ENCODE measurements at places on chromosomes 1 and 21.

- DNase-seq: no peak
Observed at GRCh38 chr1:63874278-63874880, 100.6 kb downstream of the ROR1 start.

DNA sequence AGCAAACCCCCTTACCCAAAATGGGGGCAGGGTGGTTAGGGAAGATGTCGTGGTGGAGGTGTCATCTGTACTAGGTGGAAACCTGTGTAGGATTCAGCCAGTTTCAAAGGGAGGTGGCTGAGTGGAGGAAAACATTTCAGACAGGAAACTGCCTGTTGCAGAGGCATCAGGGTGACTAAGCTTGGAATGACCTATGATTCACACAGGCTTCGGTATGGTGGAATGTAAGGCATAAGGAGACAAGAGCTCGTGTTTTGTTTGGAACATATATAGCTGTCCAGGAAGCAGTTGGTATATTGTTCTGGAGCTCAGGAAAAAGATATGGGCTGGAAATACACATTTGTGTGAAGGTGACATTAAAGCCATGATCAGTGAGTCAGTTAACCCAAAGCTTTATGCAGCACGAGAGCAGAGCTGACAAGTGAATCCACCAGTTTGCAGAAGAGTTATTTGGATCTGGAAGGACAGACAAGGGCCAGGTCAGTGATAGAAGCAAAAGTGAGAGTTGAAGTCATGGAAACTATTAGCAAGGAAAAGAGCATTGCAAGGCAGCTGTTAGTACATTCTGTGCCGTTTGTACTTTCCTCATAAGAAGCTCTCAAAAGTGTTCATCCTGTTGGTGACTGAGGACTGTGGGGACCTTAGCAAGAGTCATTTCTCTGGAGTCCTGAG is 12.2 kb downstream of the UTP25 start:
- no peak for DNase-seq

DNA sequence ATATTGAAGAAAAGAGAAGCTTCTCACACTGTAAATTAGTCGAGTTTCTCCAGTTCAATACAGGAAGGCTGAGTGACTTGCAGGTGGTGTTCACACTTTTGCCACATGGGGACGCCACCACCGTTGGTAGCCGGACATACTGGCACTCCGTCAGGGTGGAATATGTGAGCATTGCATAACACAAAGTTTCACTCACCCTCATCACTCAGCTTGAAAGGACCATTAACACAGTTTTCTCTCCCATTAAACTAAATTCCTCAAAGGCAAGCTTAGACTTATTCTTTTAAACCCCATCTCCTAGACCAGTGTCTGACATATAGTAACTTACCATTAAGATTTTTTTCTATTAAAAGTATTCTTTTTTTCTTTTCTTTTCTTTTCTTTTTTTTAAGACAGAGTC is 105.3 kb upstream of the SERBP1 start:
- DNase-seq: no peak

DNA sequence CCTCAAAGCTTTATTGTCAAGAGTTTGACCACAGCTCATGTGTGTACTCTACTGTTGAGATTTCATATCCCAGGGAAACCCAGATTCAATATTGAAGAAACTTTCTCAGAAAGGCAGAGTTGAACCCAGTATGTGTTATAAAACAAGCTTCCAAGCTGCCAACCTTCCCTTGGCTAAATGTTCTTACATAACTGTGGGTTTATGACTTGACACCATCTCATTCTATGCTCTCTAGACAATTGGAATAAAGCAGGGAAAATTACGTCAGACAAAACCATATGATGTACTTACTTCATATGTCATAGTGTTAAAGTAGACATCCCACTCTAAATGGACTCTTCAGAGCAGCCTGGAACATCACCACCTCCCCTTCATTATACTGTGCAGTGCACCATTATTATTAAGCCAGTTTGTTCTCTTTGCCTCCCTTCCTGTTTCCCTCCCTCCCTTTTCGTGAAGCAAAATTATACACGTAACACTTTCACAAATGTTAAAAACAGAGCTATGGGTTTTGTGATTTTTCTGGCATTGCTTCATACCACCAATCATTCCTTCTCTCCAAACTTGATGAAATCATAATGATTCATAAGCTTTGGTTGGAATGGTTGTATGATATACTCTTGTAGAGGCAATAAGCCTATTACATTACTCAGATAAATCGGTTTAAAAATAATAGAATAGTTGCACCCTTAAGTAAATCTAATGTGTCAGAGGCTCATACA is 507.2 kb downstream of the LTN1 start:
- no peak for DNase-seq

- DNase-seq: no peak
Observed at GRCh38 chr1:151832318-151832980, 847 bp upstream of the RORC start.
